ENCODE measurements at places on chromosomes 2 and 18.

DNA sequence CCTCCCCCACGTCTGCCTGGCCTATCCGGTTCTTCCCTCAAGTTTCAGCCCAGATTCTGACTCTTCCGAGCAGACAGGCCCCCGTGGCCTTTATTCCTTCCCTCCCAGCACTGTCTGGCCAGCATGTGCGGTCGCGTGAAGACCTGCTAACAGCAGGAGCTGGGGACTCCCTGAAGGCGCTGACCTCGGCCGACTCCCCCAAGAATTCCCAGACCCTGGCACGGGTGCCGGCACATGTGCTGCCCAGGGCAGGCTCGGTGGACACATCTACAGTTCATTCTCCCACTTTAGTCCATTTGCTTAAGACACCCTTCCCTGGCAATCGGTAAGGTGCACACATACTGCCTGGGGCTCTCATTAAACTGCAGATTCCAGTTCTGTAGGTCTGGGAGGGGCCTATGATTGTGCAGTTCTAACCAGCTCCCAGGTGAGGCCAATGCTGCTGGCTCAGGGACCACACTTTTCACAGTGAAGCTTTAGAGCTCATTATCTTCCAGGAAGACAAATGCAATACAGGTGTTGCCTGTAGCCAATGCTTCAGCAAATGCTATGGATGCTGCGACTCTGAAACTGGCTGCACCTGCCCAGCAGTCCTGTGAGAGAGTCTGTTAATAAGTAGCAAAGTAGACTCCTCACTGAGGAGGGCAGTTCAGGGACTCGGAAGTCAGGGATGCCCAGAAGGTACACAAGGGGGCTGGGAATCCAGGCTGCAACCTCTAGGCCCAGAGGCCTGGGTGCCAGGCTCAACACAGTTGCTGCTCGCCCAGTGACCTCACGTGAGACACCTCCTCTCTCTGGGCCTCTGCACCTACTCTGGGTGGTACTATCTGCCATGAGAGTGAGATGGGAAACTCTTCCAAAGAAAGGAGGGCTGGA is 45.4 kb upstream of the TAF1B start:
- DNase-seq: no peak
- no peak overlapping the region for H3K4me3 ChIP-seq
- H3K4me1 ChIP-seq: peaks cover 31% of the 10 kb centered on the region
- no peak overlapping the region for H3K27ac ChIP-seq
- H3K27me3 ChIP-seq: peaks cover 8% of the 10 kb centered on the region

DNA sequence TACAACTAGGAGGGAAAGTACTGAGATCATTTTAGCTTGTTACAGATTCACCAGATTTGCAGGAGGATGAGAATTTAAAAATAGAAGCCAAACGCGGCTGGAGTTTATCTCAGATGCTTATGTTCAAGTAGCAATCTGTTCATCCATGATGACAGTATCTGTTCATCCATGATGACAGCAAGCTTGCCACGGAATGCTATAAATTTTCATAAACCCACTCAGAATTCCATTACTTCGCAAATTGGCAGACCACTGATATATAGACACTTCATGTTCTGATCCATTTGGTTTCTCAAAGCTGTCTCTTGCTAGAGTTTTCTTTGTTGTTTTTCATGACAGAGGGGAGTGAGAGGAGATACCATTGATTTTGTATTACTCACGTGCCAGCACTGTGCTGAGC is 84.2 kb downstream of the GAREM1 start:
- no peaks in the 10 kb centered on the region for H3K4me1 ChIP-seq
- H3K27me3 ChIP-seq: peaks cover 4% of the 10 kb centered on the region
- no peak overlapping the region for H3K4me3 ChIP-seq
- no peaks in the 10 kb centered on the region for H3K36me3 ChIP-seq
- DNase-seq: no peak

GRCh38 chr2:128363934-128364361 is 45.3 kb upstream of the HS6ST1 start:
- H3K4me3 ChIP-seq: no peak overlapping the region
- H3K27me3 ChIP-seq: peaks cover 5% of the 10 kb centered on the region
- H3K27ac ChIP-seq: no peak overlapping the region
- H3K36me3 ChIP-seq: no peaks in the 10 kb centered on the region

GRCh38 chr2:170156592-170156991 is 21.4 kb upstream of the MYO3B start:
- H3K36me3 ChIP-seq: no peaks in the 10 kb centered on the region
- peaks cover 3% of the 10 kb centered on the region for H3K27me3 ChIP-seq
- H3K4me1 ChIP-seq: peaks cover 4% of the 10 kb centered on the region
- no peak overlapping the region for H3K27ac ChIP-seq

- peak overlapping the region; percentile 60 for H3K27ac ChIP-seq
- H3K4me1 ChIP-seq: peaks cover 22% of the 10 kb centered on the region
- peaks cover 32% of the 10 kb centered on the region for H3K27me3 ChIP-seq
- H3K4me3 ChIP-seq: peak overlapping the region; percentile 85
- DNase-seq: no peak
Measured at GRCh38 chr2:36356990-36357846, 1.6 kb downstream of the CRIM1 start.

DNA sequence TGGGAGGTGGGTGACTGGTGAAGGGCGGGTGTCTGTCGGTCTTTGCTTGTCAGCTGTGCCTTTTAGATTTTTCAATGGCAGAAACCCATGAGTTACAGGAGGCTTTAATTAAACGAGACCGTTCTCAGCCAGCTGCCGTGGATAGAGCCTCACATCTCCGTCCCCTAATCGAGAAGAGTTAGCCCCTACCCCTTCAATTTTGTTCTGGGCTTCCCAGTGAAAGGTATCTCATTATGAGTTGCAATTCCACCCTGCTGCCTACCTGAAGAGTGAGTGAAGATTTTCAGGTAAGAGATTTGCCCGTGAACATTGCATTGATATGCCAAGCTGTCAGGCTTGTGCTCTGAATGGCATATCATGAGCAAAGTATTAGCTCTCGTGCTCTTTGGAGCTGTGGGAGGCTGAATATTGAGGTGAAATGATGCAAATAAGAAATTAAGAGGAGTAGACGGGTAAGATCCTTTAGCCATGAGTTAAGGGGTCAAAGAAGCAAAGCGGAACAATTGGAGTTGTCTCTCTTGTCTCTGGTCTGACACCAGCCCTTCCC is 118.7 kb upstream of the MSTN start:
- H3K36me3 ChIP-seq: no peaks in the 10 kb centered on the region
- H3K27me3 ChIP-seq: peaks cover 1% of the 10 kb centered on the region
- DNase-seq: no peak
- peak overlapping the region; percentile 67 for H3K27ac ChIP-seq
- peak overlapping the region; percentile 70 for H3K4me3 ChIP-seq
- H3K4me1 ChIP-seq: peaks cover 18% of the 10 kb centered on the region

GRCh38 chr2:43948370-43948769 is 47.4 kb downstream of the LRPPRC start:
- no peak overlapping the region for H3K27ac ChIP-seq
- H3K27me3 ChIP-seq: no peaks in the 10 kb centered on the region
- no peak overlapping the region for H3K4me3 ChIP-seq
- H3K36me3 ChIP-seq: peaks cover 16% of the 10 kb centered on the region

- H3K36me3 ChIP-seq: peaks cover 53% of the 10 kb centered on the region
- H3K4me3 ChIP-seq: no peak overlapping the region
- DNase-seq: no peak
- peaks cover 11% of the 10 kb centered on the region for H3K4me1 ChIP-seq
- H3K27ac ChIP-seq: no peak overlapping the region
- H3K27me3 ChIP-seq: no peaks in the 10 kb centered on the region
Measured at GRCh38 chr2:27591745-27592144, 8.9 kb downstream of the ZNF512 start.

DNA sequence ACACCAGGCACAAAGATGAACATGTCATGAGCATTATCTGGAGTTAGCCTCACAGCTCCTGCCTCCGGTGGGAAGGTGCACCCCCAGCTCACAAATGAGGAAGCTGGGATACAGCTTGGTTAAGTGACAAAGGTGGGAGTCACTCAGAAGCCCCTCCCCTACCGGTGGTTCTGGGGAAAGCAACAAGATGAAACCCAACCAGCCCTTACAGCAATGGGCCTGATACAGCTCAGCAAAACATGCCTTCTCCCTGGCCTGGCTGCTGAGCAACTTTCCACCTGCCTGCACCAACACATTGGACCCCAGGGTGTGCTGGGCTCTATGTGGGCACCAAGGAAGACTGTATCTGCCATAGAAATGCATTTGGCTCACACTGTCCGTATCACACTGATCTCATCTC is 113.2 kb downstream of the GYPC start:
- H3K27me3 ChIP-seq: peaks cover 14% of the 10 kb centered on the region
- H3K27ac ChIP-seq: no peak overlapping the region
- no peak for DNase-seq
- no peaks in the 10 kb centered on the region for H3K36me3 ChIP-seq
- H3K4me1 ChIP-seq: no peaks in the 10 kb centered on the region

- no peak overlapping the region for H3K4me3 ChIP-seq
- H3K27me3 ChIP-seq: peaks cover 8% of the 10 kb centered on the region
- H3K36me3 ChIP-seq: no peaks in the 10 kb centered on the region
- H3K27ac ChIP-seq: no peak overlapping the region
Measured at GRCh38 chr2:111022633-111023032, 98.1 kb upstream of the BCL2L11 start.

DNA sequence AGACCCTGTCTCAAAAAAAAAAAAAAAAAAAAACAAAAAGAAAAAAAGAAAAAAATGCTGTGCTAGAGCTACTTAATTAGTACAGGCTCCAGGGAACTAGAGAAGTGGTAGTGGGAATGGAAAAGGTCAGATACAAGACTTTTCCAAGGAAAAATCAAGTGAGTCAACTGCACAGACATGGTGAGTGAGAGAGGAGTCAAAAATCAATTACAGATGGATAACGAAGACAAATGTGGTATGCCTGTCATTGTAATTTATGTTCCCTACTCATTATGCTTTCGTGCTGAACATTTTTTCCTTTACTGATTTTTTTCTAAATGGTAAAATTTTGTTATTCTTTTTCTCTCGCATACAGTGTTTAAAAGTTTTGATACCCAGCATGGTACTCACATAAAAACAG is 111.5 kb downstream of the MDH1 start:
- no peak for DNase-seq
- H3K36me3 ChIP-seq: no peaks in the 10 kb centered on the region
- no peak overlapping the region for H3K27ac ChIP-seq
- H3K4me3 ChIP-seq: no peak overlapping the region

GRCh38 chr2:205860181-205860580 is 177.9 kb downstream of the NRP2 start:
- no peak overlapping the region for H3K4me3 ChIP-seq
- peaks cover 2% of the 10 kb centered on the region for H3K36me3 ChIP-seq
- H3K27ac ChIP-seq: no peak overlapping the region

DNA sequence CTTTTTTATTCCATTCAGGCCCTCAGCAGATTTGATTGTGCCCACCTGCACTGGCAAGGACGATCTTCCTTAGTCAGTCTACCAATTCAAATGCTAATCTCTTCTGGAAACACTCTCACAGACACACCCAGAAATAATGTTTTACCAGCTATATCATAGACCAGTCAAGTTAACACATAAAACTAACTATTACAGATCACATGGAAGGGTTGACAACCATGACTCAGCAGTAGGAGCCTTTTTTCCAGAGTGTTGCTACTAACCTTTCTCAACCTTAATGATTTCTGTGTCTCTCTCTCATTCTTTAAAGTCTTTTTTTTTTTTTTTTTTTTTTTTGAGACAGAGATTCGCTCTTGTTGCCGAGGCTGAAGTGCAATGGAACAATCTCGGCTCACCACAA is 143.5 kb upstream of the MSH6 start:
- DNase-seq: no peak
- no peak overlapping the region for H3K4me3 ChIP-seq
- peaks cover 10% of the 10 kb centered on the region for H3K4me1 ChIP-seq
- no peaks in the 10 kb centered on the region for H3K36me3 ChIP-seq
- no peak overlapping the region for H3K27ac ChIP-seq

All from memory B cell (primary cell).